ENCODE measurements at places on chromosomes 7 and 10. TPM values are rescaled to one million over a fixed set of nuclear protein-coding genes. Genes with fewer than 3 reads are reported as not detected.

DNA sequence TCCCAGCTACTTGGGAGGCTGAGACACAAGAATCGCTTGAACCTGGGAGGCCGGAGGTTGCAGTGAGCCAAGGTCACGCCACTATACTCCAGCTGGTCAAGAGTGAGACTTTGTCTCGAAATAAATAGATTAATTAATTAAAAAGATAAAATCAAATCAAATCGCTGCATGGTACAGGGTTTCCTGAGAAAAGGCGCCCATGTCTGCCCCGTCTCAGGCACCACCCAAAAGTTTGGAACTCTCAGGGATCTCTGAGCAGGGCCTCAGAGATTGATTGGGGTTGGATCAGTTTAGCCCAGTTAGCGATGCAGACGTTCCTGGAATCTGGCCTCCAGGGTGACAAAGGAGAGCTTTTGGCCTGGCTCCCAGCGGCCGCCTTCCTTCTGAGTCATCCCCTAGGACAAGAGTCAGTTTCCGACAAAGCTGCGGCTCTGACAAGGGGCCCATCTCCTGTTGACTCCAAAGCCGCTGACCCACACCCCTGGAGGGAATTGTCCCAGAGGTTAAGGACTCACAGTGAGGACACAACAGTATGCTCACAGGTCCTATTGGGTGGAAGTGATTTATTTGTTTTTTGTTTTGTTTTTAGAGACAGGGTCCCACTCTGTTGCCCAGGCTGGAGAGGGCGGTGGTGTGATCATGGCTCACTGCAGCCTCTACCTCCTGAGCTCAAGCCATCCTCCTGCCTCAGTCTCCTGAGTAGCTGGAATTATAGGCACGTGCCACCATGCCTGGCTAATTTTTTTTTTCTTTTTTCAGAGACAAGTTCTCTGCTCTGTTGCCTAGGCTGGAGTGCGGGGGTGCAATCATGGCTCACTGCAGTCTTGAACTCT lies 6.8 kb downstream of the ORAI2 start:
- no peaks in the 10 kb centered on the region for H3K4me1 ChIP-seq
- no peaks in the 10 kb centered on the region for H3K27me3 ChIP-seq
- H3K4me3 ChIP-seq = no peak overlapping the region
- no peaks in the 10 kb centered on the region for H3K36me3 ChIP-seq
- H3K27ac ChIP-seq = no peak overlapping the region

DNA sequence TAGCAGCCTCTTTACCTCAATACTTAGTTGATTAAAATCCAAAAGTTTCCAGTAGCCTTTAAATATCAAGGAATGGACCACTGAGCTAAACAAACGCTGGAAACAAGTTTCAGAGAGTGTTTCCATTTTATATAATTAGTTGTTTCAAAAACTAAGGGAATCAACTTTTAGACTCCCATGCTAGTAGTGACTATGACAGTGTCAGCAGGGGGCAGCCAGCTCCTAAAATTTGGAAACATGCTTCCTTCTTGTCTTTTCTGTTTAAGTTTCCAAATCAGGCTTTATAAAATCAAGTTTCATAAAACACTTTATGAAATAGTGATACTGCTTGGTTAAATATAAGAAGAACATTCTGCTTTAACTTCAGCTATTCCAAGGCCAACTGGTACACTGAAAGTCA lies 138.2 kb upstream of the TMEM229A start:
- no peak overlapping the region for H3K27ac ChIP-seq
- H3K27me3 ChIP-seq = no peaks in the 10 kb centered on the region
- no peaks in the 10 kb centered on the region for H3K4me1 ChIP-seq
- peak; percentile 20 for DNase-seq

- H3K4me1 ChIP-seq = peaks cover 20% of the 10 kb centered on the region
- no peak overlapping the region for H3K27ac ChIP-seq
- peaks cover 24% of the 10 kb centered on the region for H3K27me3 ChIP-seq
Observed at GRCh38 chr7:33904681-33905388, 504 bp upstream of the BMPER start.

GRCh38 chr7:47035522-47035921 lies 546.4 kb downstream of the TNS3 start:
- no peaks in the 10 kb centered on the region for H3K36me3 ChIP-seq
- no peak for DNase-seq
- H3K27ac ChIP-seq = no peak overlapping the region
- H3K27me3 ChIP-seq = no peaks in the 10 kb centered on the region

DNA sequence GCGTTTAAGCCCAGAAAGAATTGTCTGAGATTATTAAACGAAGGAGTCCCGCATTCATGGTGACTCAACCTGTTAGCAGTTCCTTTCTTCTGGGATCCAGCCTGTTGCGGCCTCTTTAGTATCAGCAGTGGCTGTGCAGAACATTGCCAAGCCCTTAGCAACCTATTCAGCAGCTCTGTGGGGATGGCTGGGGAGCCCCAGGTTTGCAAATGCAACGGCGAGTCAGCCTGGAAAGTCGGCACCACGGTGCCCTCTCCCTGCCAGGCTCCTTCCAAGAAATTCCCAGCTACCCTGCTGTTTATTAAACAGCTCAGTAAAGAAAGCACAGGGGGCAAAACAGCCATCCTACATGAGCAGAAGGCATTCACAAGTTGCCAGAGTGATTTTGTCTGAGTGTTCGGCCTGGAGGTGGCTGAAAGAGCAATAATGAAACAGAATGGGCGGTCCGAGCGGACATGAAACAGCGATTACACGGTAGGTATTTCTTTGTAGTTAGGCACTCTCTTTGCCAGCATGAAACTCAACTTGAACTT lies 198.3 kb downstream of the BAMBI start:
- DNase-seq = no peak
- no peak overlapping the region for H3K27ac ChIP-seq
- no peaks in the 10 kb centered on the region for H3K4me1 ChIP-seq
- no peak overlapping the region for H3K4me3 ChIP-seq
- no peaks in the 10 kb centered on the region for H3K27me3 ChIP-seq
- no peaks in the 10 kb centered on the region for H3K36me3 ChIP-seq

Gene EIF5AL1
- not detected for total RNA-seq

All from body of pancreas (tissue), 4 donors.